CD4-positive, alpha-beta T cell treated with Interleukin-21 for 1 hour (primary cell): ENCODE measurements at places on chromosomes 7 and 10.

GRCh38 chr10:89466599-89467035, 52.2 kb downstream of the IFIT5 start:
- no peak for DNase-seq

DNA sequence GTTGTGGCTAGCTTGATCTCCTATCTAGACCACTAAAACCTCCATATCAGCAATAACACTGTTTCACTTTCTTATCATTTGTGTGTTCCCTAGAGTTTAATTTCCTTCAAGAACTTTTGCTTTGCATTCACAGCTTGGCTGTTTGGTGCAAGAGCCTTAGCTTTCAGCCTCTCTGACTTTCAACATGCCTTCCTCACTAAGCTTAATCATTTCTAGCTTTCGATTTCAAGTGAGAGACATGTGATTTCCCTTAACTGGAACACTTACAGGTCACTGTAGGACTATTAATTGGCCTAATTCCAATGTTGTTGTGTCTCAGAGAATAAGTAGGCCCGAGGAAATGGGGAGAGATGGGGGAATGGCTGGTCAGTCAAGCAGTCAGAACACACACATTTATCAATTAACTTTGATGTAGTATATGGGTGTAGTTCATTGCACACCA, 10.6 kb upstream of the BPGM start:
- DNase-seq: peak; percentile 44

- DNase-seq: no peak
Measured at GRCh38 chr10:91210014-91210413, 10.4 kb upstream of the PCGF5 start.

GRCh38 chr10:15237351-15237750, 68.9 kb upstream of the NMT2 start:
- no peak for DNase-seq

DNA sequence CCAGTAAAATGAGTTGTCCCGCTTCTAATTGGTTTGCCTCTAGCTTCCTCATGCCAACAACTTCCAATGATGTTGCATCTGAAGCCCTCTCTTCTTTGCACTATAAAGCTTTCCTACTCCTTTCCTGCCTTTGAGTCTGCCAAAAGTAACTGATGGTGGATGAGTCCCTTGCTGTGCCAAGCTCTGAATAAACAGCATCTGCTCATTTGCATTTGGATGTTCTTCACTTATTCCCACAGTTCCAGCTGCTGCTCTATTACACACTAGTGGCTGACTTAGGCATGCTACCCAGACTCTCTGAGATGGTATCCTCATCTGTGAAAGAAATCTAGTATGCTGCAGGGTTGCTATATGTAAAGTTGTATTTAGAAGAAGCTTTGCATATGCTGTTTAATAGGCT, 24.9 kb downstream of the SFR1 start:
- DNase-seq: no peak

DNA sequence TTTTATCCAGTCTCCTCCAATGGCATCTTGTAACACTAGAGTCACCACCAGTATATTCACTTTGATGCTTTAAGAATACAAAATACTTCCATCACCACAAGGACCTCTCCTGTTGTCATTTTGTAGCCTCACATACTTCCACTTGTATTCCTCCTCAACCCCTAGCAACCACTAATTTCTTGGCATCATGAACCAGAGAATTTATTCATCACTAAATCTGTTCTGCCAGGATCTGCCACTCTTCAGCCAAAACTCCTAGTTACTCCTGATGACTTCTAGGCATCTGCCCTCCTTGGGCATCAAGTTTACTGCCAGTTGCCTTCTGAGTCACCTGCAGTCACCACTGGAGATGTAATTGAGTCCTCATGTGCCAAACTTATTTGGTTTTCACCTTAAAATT, 906.8 kb downstream of the CNTNAP2 start:
- no peak for DNase-seq

DNA sequence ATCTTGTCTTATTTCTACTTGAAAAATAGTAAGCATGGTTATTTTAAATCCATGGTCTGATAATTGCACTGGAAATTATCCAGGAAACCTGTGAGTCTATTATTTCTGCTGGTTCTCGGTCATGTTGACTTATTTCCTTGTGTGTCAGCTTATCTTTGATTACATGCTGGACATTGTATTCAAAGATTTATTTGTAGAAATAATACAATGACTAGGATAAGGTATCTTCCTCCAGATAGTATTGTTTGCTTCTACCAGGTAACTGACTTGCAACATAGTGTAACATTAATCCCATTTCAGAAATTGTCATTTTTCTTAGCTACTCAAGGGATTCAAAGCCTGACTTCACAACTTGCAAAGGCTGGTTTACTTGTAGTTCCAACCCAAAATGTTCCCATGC, 33.4 kb downstream of the PLXNA4 start:
- no peak for DNase-seq

- DNase-seq: no peak
Measured at GRCh38 chr10:31820096-31820495, 108.5 kb downstream of the ARHGAP12 start.

DNA sequence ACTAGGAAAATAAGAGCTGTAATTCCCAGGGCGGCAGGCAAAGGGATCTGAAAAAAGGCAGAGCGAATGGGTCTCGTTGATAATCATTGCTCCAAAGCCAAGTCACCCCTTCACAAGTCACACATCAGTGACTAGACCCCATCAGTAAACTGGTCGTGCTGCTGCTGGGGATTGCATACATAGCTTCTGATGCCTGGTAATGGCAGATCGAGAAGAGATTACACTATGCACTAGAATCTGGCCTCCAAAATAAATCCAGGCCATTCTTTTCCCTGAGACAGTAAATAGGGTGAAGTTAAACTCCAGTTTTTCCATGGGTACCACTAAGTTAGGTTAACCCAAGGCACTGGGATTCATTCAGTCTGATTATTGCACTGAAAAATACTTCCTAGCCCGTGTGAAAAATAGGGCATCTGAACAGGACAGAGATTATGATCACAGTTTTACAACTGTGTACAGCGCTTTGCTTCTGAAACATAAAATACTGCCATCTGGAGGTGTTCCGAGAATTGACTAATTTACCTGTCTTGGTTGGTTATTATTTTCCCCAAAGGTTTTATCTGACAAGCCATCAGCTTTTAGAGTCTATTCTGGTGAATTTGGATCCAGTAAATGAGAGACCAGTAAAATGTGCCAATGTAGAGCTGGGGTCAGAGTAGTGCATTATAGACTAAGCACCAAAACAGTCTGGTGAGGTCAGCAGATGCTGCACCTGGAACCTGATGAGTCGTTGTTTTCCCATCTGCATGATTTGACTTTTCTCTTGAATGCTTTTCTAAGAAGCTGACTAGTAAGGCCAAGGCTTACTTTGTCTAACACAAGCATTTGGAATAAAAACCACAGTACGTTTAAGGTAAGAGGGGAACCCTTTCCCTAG, 82.9 kb upstream of the AFAP1L2 start:
- DNase-seq: no peak

DNA sequence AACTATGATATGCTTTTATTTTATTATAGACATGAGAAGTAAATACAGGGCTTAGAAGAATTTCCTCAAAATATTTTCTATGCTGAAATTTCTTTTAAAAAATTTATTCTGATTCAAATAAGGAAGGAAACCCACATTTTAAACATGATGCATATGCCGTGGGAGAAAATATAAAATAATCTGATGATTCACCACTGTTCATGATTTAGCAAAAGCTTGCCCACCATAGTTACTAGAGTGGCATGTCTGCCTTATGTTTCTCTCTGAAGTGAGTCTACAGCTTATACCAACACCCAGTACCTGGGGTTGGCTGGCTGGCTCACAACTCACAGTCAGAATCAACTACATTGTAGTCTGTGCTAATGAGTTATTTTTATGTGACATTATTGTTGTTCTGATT, 102.0 kb downstream of the GNAI1 start:
- no peak for DNase-seq

GRCh38 chr7:542713-543500, 23.3 kb upstream of the PDGFA start:
- DNase-seq: no peak

DNA sequence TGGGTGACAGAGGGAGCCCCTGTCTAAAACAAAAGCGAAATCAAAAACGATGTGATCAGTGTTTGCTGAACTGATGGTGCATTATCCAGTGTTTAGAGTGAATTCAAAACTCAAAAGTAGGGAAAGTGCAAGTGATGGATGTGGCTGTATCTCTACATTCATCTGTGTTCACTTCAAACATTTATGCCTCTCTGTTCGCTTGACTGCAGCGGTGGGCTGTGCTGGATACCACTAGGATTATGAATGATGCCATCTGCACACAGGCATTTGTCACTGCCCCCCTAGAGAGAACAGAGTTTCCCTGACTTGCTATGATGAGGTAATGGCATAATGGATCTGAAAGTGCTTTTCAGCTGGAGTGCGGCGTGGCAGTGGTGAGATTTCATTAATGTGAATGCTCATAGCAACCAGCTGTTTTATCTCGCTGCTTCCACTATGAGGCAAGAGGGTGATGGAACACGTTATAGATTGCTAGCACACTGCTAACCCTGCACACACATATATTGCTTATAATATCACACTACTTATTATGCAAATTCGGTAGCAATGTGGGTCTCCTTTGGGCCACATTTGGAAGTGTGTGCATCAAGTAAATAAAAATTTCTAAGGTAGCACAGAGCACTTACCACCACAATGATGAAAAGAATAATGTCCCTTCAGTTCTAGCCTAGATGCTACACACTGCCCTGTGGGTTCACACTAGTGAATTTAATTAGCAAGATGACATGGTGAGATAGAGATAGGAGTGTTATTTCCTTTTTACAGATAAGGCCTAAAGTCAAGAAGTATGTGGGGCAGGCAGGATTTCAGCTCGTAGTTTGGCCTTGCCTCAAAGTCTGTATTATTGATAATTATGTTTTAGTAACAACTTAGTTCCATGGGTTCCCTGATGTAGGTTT, 164.7 kb downstream of the CAMK1D start:
- no peak for DNase-seq

DNA sequence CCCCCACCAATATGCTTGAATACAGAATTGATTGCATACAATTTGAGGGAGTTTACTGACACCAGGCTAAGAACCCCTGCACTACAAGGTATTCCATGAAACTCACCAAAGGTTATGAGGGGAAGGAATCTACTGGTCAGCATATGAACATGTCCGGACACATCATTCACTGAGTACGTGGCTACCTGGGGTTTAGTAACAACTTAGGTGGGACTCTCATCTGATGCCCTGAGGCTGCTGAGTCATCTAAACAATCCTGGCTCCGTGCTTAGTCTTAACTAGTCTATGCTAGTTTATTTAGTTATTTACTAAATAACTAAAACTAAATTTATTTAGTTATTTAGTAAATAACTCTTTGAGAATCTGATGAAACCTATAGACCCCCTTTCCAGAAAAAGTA, 11.3 kb downstream of the PI4K2A start:
- no peak for DNase-seq

DNA sequence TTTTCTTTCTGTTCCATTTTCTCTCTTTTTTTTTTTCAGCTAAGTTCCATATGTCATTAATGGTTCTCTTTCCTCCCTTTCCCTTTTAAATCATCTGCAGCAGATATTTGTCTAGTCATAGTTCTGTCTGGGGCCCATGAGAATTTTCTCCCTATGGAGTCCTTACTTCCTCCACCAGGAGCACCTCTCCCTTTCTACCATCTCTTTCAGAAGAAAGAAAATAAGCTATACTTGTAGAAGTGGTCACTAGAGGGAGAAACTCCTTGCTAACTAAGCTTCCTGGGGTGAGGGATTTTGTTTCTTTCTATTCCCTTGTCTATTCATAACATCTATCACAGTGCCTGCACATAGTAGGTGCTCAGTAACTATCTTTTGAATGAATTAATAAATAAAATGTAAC, 230.2 kb upstream of the HPS1 start:
- DNase-seq: no peak

- DNase-seq: no peak
Measured at GRCh38 chr10:120221873-120222485, 235.0 kb upstream of the PLPP4 start.

DNA sequence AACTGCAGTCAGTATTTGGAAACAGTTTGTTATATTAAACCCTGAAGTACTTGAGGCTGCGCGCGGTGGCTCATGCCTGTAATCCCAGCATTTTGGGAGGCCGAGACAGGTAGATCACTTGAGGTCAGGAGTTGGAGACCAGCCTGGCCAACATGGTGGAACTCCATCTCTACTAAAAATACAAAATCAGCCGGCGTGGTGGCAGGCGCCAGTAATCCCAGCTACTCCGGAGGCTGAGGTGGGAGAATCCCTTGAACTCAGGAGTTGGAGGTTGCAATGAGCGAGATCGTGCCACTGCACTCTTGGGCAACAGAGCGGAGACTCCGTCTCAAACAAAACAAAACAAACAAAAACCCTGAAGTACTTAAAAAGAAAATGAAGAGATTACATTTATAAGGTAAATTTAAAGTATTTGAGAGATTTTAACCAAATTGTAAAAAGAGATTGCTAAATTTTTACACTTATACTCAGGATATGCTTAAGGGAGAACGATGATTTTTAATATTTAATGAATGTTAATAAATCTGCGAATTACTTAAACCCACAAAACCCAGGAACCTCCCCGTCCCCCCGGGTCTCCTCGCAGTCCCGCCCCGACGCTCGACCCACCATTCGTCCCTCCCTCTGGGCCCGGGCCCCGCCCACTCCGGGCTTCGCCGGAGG, 425 bp upstream of the MTG1 start:
- DNase-seq: no peak

- no peak for DNase-seq
Measured at GRCh38 chr7:148234715-148235114, 355.9 kb upstream of the C7orf33 start.
